Thoracic aorta (tissue), 2 donors: ENCODE measurements at places on chromosomes 4 and X. TPM values are rescaled to one million over a fixed set of nuclear protein-coding genes. Genes with fewer than 3 reads are reported as not detected.

GRCh38 chr4:60223208-60223923 is 976.8 kb upstream of the ADGRL3 start:
- no peak for DNase-seq

- no peak for DNase-seq
Observed at GRCh38 chrX:137567682-137568232, 1.8 kb downstream of the ZIC3 start.

- DNase-seq = no peak
Observed at GRCh38 chr4:7135389-7135746, 57.0 kb upstream of the SORCS2 start.

DNA sequence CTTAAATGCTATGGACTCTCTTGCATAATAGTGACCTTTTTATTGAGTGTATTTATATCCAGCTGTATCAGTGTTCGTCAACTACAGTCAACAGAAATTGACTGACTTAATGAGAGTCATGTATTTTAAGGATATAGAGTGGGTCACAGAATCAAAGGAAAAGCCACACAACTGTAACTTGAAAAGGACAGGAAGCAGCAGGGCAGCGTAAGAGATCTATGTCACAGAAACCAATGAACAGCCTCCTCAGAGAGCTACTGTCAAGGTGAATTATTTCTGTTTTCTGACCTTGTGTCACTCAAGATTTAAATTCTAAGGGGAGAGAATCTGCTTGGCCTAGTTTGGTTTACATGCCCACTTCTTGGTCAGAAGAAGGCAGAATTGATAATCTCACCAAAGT is 94.1 kb upstream of the FRAS1 start:
- DNase-seq = no peak

DNA sequence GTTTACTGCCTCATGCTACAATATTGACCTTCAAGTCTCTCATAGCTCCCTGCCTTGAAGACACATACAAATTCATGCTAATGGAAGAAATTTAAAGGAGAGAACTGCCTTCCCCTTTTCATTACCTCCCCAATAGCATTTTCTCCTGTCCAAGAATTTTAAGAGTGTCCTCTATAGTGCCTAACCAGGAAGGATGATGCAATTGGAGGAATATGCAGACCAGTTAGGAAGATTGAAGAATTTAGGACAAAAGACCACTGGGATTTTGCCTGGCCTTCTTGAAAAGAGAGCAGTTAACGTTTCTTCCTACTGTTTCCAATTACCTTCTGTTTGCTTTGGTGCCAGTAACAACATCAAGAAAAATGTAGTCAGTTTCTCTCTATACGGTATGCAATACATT is 443.9 kb downstream of the INPP4B start:
- no peak for DNase-seq

SMIM10L2A gene
- total RNA-seq = 0.14 TPM
